ENCODE measurements at places on chromosomes 2 and 18.

- DNase-seq = no peak
Observed at GRCh38 chr2:240886023-240886565, 9.9 kb downstream of the MAB21L4 start.

- DNase-seq = no peak
Observed at GRCh38 chr18:56168049-56168781, 470.2 kb downstream of the TXNL1 start.

DNA sequence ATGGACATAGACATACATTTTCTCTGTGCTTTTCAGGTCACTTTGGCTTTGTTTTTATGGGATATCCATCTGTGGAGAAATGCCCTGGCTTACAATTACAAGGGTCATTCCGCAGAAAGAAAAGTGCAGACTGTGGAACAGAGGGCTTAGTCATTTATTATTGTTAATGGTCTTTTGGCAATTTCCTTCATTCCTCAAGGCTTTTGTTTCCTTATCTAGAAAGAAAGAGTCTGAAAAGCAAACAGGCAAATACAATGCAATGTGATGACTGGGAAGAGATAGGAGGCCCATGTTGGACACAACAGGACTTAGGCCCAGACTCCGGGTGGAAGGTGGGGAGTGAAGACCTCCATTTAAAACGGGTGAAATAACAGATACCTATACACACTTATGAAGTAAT is 129.5 kb upstream of the CAVIN2 start:
- DNase-seq = no peak

DNA sequence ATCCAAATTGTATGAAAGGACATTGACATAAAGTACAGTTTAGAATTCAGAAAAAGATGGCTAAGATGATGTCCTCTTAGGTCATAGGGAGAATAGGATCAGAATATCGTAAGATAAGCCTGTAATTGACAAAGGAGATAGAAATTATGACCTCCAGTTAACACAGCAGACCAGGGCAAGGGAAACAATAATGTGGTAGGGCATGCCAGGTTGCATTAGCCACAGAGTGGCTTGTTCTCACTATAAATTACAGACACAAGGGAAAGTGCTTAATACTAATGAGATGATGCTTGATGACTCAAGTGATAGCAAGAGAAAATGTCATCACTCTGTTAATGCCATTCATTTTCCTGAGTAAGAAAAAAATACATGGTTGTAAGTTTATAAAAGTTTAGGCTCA is 48.9 kb upstream of the LRP1B start:
- DNase-seq = no peak

GRCh38 chr2:151851761-151852160 is 23.5 kb upstream of the ARL5A start:
- DNase-seq = no peak

GRCh38 chr2:167783261-167784083 is 463.9 kb downstream of the STK39 start:
- peak; percentile 44 for DNase-seq

- DNase-seq = no peak
Observed at GRCh38 chr2:237262838-237263771, 150.9 kb downstream of the COL6A3 start.

DNA sequence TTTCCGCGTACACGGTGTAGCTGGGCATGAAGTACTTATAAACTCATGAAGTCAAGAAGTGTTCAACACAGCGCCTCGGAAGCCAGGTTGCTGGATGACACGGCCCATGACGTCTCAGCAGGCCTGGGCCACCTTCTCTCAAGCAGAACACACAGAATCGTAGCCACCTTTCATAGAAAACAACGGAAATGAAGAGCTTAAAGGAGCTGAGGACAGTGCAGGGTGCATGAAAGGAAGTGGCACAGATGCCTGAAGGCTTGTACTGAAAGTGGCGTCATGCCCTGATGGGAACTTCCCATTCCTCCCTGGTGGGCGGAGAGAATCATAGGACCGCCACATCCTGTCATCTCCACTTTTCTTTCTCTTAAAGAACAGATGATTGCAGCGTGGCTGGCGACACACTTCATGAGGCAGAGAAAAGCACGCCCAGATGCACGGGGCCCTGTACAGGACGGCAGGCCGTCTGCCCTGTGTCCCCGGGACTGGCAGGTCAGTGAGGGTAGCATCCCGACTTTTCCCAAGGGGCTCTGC is 31.1 kb downstream of the HDAC4 start:
- DNase-seq = peak; percentile 62

- DNase-seq = no peak
Observed at GRCh38 chr2:226701052-226701451, 98.6 kb downstream of the IRS1 start.

- DNase-seq = no peak
Observed at GRCh38 chr2:210768329-210768910, 212.0 kb downstream of the CPS1 start.

GRCh38 chr2:176494949-176495353 is 225.7 kb downstream of the MTX2 start:
- no peak for DNase-seq

GRCh38 chr2:196592331-196592910 is 47.1 kb upstream of the CCDC150 start:
- no peak for DNase-seq

DNA sequence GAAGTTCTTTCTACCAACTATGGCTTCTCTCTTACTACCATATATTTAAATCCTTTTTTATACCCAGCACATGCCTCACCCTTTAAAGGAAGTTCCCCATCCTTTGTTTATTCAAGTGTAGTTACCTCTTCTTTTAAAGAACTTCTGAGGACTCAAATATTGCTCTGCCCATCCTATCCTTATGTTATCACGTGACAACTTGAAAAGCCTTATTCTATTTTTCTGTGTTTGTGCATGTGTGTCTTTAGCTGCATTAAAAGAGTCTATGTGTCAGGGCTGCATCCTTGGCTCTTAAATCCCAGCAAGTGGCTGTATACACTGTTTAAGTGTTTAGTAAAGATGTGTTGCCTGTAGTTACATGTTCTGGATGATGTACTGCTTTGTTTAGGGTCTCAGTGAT is 22.5 kb downstream of the FSHR start:
- no peak for DNase-seq

DNA sequence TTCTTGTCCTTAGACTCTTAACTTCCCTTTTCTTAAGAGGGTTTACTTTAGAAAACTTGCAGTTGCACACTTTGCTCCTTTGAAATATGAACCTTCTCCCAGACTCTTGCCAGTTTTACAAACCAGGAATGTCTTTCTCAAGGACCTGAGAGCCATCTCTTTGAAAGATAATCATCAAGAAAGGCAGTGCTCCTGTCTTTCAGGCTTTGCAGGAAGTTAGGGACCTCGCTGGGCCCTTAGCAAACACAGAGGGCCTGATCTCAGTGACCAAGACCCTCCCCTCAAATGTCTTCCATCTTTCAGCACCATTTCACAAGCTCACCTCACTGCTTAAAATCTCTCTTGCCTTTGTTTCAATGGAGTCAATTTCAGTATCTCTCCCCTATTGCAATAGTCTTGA is 32.0 kb upstream of the NYAP2 start:
- no peak for DNase-seq
